Neural cell (in vitro differentiated cells): ENCODE measurements at places on chromosomes 3 and 15. TPM values are rescaled to one million over a fixed set of nuclear protein-coding genes. Genes with fewer than 3 reads are reported as not detected.

HESX1 gene
- polyA plus RNA-seq = 1.3 and 4.8 TPM in 2 replicates

CERS3 gene
- 0.27 and 0.50 TPM in 2 replicates for polyA plus RNA-seq

GABRR3 gene
- not detected in 2 replicates for polyA plus RNA-seq

SEMA3F gene
- polyA plus RNA-seq = 17.0 and 20.4 TPM in 2 replicates

IGSF11 gene
- 1.2 and 1.3 TPM in 2 replicates for polyA plus RNA-seq

FANCD2OS gene
- polyA plus RNA-seq = not detected in 2 replicates
